ENCODE measurements at places on chromosomes 1 and 21.

GRCh38 chr21:42538479-42539275 lies 25.0 kb downstream of the SLC37A1 start:
- DNase-seq = no peak

GRCh38 chr1:26574018-26574417 lies 44.5 kb downstream of the RPS6KA1 start:
- DNase-seq = no peak

- DNase-seq = no peak
Observed at GRCh38 chr1:90370686-90371447, 346.2 kb downstream of the BARHL2 start.

DNA sequence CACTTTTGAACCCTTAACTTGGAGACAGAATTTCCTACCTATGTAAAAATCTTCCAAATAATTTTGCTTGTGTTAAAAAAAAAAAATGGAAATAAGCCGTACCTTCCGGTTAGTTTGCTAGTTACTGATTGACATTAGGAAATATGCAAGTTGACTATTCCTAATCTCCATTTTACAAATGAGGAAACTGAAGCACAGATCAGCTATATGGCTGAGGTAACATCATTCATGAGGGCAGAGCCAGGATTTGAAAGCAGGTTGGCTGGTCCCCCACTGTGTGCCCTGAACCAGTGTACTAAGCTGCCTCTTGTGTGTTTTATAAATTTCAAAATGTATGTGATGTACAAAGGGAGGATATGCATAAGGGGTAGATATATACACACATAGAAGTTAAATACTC lies 29.6 kb downstream of the BACE2 start:
- DNase-seq = no peak

DNA sequence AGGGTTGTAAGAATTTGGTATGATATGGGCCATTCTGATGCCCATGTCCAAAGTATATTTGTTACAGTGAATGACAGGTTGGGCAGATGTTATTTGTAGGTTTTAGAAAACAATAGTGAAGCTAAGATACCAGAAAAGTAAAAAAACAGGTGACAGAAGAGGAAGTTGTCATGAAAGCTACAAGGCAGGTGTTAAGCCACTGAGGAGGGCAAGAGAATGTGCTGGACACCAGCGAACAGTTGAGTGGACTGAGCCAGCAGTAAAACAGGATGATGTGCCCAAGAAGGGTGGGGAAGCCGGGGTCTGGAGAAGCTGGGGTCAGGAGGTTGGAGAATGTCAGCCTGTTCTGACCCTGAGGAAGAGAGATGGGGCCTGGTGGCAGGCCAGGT lies 83.3 kb downstream of the DTL start:
- no peak for DNase-seq

DNA sequence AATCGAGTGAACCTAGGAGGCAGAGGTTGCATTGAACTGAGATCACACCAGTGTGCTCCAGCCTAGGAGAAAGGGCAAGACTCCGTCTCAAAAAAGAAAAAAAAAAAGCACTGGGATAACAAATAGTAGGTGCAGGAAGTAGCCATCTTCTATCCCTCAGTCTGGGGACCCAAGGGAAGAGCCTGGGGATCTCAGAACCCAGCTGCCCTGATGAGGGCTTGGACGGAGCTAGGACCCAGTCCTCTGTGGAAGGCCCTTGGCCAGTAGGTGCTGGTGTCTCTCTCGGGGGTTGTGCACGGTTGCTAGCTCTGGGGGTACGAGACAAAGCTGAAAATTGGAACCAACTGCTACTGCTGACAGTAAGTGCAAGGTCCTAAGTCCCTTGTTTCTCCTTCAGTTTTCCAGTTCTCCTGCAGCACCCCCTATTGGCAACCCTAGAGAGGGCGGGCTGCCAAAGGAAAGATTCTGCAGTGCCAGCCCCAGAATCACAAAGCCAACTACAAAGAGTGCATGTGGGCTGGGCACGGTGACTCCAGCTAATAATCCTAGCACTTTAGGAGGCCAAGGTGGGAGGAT lies 57.6 kb upstream of the KIF1B start:
- no peak for DNase-seq

DNA sequence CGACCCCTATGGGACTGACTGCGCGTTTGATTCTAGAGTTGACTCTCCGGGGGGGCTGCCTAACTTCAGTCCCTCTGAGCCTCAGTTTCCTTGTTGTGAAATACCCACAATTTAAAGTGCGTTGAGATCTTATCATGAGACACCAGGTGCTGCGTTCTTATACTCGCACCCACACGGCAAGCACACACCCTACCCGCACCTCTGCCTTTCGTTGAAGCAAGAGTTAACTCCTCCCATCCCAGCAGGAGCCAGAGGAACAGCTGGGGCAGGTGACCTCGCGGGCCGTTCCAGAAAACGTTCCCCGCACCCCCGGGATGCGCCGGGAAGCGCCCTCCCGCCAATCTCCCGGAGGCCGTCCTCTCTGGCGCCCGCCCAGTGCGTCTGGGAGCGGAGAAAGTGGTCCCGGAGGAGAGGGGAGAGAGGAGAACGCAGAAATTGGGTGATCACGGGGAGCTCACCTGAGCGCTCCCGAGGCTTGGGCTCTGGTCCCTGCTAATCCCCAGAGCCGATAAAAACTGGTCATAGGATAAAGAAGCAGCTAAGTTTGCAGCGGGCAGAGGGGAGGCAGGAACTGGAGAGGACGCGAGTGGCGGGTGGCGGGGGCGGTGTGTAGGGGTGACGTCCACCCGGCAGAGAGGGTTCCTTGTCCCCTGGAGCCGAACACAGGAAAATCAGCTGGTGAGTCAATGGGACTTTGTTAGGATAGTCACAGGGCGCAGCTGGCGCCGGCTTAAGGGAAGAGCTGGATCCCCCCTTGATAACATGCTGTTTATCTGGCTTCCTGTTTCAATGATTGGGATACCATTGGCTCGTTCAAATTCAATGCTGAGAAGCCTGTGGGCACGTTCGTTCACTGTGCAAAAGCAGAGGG lies 869 bp downstream of the NAV1 start:
- no peak for DNase-seq

GRCh38 chr21:43268086-43268803 lies 99.4 kb downstream of the CRYAA start:
- DNase-seq = no peak

DNA sequence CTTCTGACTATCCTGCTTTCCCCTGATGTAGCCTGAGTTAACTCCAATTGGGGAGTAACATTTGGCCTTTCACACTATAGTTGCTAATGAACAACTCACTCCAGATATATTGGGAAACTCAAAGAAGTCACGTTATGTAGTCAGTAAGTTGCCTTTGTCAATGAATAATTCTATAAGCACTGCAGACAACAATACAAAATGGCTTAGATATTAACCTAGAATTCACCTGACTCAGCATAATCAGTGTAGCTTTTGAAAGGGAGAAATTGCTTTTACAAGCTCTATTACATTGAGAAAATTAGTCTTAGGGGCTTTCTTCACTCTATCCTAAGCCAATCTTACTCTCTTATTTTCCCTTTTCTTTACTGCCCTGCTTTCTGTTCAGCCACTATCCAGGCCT lies 303.5 kb upstream of the NR5A2 start:
- no peak for DNase-seq

GRCh38 chr1:1901641-1902294 lies 10.9 kb upstream of the GNB1 start:
- DNase-seq = no peak

Measured in GM04503 (cell line).